ENCODE measurements at places on chromosomes 1 and 21.

DNA sequence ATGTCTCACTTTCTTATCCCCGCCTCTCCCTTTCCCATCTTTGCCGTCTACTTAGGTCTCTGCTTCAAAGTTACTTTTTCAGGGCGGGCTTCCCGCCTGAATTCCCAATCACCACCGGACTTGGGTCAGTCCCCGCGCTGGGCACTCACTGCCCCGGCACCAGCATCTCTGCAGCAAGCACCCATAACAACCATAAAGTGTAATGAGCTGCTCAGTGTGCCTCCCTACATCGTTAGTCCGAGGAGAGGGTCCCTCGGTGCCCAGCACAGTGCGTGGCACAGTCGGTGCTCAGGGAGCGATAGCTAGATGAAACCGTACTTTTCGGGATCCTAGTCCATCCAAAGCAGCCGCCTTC lies 633 bp upstream of the CTPS1 start:
- DNase-seq = no peak

- DNase-seq = no peak
Measured at GRCh38 chr1:205922314-205922713, 20.9 kb downstream of the SLC26A9 start.

DNA sequence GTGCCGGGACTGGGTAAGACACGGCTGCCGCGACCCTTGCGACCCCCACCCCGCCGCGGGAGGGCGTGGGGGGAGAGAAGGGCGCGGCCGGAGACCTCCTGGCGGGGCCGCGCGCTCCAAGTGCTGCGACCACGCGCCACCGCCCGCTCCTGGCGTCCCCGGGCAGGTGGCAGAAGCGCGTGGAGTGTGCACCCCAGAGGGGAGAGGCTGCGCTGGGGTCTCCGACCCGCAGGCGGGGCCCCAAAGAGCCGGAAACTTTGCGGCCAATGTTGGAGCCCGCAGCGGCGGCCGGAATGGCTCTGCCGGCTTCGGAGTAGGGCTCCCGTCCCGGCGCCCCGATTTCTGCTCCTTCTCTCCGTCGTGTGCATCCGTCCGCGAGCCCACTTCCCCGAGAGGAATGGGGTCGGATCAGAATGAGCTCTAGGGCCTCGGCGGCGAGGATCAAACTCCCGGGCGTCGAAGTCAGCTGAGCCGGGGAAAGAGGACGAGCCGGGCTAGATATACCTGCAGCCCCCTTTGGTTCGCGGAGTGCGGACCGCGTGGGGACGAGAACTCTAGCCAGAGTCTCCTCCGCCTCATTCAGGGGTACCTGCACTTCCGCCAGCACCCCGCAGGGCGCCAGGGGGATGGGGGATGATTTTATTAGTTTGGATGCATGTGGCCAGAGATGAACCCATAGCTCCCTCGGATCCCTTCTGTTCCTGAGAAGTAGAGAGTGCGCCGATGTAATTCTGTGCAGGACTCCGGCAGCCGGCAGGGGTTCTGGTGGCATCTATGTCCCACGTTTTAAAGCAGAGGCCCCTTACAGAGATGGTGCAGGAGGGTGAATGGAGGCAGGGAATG lies 751 bp downstream of the STUM start:
- DNase-seq = no peak

DNA sequence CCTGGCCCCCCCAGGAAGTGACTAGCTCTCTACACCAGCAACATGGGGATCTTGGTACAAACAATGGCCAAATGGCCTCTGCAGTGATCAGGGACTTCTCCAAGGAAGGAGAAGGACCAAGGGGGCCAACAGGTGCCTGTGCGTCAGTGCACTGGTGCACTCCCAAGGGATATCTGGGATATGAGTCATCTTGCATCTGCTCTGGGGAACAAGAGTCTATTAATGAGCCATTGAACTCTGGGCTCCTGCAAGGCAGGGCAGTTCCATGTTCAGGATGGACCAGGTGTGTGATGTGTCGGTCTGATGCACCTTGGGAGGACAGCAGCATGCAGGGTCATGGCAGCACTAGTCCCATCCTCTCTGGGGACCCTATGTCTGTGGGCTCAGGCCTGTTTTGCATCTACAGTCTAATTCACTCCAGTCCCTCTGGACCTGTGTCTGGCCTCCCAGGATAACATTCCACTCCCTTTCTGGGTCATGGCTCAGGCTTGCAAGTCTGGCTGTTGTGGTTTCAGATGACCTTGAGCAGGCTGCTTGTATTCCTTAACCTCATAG lies 125.3 kb downstream of the TRABD2B start:
- no peak for DNase-seq

DNA sequence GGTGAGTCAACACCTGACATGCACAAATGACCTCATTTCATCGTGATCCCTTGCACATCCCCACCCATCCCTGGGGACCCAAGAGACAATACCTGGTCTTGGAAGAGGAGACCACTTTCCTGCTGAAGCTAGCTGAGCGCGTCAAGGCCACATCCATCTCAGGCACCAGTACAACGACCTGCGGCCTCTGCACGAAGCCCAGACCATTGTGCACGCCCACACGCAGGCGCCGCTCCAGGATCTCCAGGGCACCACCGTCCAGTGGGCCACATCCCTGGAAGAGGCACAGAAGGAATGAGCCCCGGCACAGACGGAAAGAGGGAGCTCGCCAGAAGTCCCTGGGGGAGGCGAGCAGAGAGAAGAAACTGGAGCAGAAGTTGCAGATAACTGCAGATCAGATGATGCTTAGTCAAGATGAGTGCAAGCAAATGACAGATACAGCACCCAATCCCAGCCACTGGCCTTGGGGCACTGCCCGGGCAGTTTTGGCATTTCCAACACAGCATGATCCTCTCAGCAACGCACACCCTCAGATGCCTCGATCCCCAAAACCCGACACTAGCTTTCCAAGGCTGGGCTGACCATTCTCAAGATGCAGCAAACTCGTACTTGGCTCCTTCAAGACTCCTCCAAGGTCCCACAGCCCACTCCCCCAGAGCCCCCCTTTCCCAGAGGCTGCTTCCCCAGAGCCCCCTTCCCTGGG lies 44.1 kb downstream of the NPHP4 start:
- DNase-seq = no peak

DNA sequence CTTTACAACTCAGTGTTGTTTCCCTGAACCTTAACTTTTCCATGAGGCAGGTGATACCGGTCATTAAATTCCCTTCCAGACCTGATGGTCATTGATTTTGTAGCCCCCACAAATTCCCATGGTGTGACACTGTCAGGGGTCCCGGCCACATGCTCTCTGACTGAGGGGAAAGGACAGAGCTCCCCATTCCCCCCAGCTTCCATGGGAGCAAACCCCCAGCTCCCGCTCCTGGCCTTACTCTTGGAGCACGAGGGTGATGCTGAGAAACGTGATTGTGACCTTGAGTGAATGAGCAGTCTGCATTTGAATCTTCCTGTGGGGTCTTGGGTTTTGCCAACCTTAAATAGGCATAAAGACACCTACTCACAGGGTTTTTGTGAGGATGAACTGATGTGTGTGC lies 366.8 kb downstream of the RPS6KC1 start:
- DNase-seq = no peak

- no peak for DNase-seq
Measured at GRCh38 chr1:107900090-107900945, 64.7 kb downstream of the VAV3 start.

DNA sequence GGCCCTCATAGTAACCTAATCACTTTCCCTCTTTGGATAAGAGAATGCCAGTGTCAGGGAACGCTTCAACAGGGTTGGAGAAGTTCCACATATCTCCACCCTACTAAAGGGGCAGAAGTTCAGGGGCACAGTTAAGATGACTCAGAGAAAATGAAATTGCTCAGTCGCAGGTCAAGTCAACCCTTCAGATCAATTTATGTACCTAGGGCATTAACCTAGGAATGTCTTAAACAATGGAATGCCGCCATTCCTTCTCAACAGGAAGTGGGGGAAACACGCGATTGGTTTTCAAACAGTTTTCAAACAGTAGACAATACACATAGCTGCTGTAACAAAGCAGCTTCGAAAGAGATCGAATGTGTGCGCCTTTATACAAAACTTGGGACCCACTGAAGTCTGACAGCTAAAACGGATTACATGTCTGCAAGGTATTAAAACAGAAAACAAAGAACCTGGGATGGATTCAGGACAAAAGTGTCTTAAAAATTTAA lies 897 bp downstream of the SLC25A24 start:
- no peak for DNase-seq

DNA sequence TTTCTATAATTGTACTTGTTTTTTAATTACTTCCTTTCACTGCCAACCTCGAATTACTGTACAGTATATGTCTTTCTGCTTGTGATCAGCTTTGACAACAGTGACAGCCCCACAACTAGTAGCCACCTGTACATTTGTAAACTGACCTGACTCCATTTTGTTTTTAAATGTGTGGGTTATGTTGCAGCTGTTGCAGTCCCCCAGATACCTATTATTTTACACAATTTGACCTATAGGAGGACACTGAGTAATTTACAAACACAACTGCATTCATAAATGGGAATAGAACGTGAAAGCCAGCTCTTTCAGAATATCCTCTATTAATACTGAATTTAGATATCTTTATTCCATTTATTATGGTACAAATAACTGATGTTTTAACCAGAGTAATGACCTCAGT lies 2.5 kb upstream of the VAMP3 start:
- DNase-seq = no peak

GRCh38 chr1:214002472-214002871 lies 14.7 kb downstream of the PROX1 start:
- DNase-seq = no peak

DNA sequence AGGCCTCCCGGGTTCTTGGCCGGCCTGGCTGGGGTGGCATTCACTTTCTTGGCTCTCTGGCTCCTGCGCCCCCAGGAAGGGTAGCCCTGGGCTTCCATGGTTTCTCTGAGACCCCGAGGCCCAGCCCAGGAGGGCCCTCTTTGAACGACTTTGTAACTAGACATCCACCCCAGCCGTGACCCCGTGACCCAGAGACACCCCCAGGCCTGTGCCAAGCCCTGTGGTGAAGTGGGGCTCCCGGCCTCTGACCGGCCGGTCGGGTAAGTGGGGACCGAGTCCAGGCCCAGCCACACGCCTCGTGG lies 64.0 kb downstream of the COL18A1 start:
- DNase-seq = no peak

GRCh38 chr1:235841938-235842545 lies 24.7 kb downstream of the LYST start:
- DNase-seq = no peak

DNA sequence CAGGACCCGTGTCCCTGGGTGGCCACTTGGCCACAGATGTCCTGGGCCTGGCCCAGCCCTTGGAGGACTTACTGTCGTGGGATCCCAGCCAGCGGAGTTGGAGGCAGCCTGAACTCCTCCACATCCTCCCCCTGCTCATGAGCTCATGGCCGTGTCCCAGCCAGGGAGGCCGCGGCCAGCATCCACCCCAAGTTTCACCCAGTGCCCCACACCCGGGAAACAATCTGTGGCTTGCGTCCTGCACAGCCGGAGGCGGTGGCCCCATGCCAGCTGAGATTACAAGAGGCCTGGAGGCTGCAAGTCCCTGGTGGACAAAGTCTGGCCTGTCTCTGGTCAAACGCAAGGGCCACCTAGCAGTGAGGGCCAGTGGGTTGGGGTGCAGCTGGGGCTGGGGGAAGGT lies 27.5 kb upstream of the TMEM52 start:
- DNase-seq = no peak

DNA sequence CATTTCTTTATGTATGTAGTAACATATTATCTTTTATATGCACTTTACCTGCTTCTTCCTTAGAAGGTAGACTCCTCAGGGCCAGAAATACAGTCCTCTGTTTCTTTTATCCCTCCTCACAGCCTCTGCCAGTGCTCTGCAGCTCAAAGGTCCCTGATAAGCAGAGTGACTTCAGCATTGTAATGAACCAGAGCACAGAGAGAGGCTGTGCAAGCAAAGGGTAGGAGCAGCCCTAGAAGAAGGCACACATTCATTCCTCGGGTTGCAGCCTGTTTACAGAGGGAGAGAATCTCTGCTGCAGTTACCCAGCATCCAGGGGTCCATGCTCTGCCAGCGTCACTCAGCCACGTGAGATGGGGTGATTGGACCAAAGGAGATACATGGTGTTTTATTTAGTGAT lies 101.1 kb downstream of the RHOU start:
- no peak for DNase-seq
